ENCODE measurements at places on chromosomes 3 and 15.

- no peak for DNase-seq
These were observed 188.2 kb downstream of the SI start for GRCh38 chr3:164890061-164890460.

DNA sequence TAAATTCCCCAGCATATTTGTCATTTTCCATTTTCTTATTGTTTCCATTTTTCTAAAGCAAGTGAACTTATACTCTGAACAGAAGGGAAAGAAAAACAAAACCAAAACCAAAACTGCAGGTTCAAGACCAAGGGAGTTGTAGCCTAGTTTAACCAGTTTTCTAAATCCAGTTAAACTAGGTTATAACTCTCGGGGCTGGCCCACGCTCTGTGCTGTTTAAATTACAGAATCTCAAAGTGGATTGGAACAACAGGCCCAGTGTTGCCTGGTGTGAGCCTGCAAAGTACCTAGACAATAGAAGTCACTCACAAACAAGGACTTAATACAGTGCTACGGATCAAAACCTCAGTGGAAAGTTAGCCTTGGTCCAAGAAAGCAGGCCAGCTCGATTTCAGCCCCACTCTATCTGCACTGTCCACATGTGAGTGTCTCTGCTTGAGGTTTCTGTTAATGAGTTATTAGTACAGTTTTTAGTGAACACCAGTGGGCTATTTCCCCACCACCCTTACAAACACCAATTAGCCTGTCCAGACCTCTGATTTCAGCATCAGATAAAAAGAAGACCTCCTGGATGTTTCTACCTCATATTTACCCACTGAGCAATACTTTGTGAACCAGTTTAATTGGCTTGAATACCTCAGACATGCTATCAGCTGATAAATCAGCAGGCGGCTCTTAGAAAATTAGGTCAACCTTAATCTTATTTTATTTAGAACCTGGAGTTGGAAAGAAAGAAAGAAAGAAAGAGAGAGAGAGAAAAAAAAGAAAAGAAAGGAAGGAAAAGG is 93.8 kb upstream of the PDZRN3 start:
- no peak for DNase-seq

DNA sequence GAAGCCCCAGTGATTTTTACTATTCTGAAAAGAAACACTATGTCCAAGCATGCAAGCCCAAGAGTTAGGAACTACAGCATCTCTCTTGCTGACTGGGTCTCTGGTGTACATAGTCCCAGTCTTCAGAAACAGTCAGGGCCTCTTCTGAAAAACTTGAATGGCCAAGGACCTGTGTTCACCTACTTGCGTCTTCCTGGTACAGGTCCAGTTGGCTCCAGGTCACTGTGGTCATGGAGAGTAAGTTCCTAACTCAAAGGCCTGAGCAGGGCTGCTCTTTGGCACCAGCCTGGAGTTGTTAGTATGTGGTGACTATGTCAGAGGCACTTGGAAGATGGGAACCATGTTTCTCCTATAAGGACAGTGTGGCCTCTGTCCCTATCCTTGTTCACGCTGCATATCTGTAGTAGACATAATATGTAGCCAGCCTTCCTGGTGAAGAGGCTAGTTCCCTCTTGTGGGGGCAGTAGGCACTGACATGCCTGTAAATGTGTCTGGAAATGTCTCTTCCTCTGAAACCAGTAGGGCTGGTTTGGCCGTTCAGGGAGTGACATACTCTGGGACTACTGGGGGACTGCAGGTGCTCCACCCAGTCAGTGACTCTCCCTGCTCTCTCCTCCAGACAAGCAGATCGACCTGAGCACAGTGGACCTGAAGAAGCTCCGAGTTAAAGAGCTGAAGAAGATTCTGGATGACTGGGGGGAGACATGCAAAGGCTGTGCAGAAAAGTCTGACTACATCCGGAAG is 2.6 kb upstream of the RBM15B start:
- DNase-seq, result no peak

GRCh38 chr15:101425787-101426365 is 63.6 kb downstream of the PCSK6 start:
- DNase-seq, result no peak

GRCh38 chr15:91855684-91856489 is 2.4 kb downstream of the SLCO3A1 start:
- peak; percentile 67 for DNase-seq

GRCh38 chr3:46950177-46950576 is 26.4 kb downstream of the CCDC12 start:
- no peak for DNase-seq

DNA sequence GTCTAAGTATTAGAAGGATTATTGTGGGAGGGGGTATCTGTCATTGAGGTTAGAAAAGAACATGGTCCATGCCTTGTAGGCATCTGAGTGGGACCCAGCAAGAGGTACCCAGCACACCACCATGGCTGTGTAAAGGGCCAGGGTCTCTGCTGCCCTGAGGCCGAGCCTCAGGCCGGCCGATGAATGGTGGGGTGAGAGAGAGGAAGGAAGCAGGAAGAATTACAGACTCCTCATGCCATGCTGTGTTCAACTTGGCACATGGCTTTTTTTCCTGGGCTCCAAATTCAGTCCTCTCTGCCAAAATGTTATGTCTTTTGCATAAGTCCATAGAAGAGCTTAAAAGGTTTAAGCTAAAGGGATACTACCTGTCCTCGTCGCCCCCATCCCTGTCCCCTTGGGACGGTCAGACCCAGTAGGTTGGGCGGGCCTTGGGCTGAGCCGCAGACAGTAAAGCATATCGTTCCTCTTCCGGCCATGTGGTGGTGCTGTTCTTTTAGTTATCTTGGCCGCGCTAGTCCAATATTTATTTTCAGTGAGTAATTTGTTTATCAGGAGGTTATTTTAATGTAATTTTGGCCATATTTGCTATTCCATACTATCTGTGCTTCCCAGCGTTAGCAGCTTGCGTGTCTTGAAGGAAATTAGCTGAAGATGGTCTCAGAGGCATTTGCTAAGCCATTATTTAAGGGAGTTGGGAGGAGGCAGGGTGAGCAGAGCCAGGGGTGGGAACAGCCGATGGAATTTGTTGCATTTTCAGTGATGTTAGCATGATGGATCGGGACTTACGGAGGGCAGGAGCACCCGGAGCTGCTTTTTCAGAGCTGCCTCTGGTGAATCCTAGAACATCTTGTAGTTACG is 152.4 kb downstream of the AGBL1 start:
- DNase-seq, result peak; percentile 28

- DNase-seq, result no peak
These were observed 62.2 kb downstream of the ABTB1 start for GRCh38 chr3:127734754-127735473.

GRCh38 chr3:139225548-139225947 is 118.3 kb upstream of the MRPS22 start:
- DNase-seq, result no peak

GRCh38 chr15:93835344-93835743 is 396.0 kb upstream of the MCTP2 start:
- no peak for DNase-seq

DNA sequence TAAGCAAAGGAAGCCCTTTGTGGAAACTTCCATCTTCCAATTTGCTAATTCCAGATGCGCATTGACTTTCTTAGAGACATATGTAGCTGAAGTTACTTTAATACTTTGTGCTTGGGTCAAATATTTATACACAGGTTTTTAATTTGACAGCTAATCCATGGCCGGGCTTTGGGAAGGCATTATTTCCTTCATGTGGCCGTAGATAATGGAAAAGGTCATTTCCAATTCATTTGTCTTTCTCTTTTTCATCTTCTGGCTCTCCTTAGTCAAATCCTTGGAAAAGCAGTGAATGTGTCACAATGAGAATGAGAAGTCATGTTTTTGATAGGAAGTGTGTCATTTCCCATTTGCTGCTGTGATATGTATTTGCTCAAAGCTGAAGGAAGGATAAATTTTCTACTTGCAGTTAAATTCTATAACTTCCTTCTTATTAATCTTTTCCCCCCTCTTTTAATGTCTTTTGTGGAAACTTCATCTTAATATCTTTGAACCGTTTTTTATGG is 323.3 kb downstream of the CLSTN2 start:
- DNase-seq, result no peak

- DNase-seq, result no peak
These were observed 610 bp downstream of the MAP4 start for GRCh38 chr3:48015431-48016180.

DNA sequence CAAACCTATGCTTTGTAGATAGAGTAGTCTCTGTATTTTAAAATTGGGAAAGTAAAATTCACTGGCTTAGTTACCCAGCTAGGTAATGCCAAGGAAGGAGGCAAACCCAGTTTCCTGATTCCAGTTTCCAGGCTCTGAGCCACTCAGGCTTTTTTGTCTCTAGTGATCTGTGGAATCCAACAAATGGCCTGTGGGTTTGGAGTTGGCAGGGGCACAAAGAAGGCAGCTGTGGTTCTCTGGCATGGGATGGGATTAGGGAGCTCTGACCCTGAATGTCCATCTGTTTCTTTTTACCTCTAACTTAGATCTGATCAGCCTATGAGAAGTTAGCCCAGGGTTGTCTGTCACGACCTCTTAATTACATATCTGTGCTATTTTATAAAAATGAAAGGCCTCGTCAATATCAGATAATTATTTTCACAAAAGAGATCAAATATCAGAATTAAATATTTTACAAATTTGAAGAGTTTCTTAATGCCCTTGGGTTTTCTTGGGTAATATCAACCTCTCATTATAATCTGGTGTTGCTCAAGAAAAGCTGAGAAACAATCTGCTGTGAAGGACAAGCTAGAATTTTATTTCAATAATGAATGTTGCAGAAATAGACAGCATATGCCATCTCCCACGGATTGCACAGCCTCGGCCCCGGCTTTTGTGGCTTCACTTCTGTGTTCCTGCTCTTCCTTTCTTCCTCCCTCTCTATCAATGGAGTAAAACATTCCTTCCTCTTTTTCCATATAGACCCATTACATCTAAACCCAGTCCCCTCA is 63.7 kb upstream of the DAZL start:
- no peak for DNase-seq

GRCh38 chr3:188003188-188004171 is 150.5 kb upstream of the LPP start:
- no peak for DNase-seq

DNA sequence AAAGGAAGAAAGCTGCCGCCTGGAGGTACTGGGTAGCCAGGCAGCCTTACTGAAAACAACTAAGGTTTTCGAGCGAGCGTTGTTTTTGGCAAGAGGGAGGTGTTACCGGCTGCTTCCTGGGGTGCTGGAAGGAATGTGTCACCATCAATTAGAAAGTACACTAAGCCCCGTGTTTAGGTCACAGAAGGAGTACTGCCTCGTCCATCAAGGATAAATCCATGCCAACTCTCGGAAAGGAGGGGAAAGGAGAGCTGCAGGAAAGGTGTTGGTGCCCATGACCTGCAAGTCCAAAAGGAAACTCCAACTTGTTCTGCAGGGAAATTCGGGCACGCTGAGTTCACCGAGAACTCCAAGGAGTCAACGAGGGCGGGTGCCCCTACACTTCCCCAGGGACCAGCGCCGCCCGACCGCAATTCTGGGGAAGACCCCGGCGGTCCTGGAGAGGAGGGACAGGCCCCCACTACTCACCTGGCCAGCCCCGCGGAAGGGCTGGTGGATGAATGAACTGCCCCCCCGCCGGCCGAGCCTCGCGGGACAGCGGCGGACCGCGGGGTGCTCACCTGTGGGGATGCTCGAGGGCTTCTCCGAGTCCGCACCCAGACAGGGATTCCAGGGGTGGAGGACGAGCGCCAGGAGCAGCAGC is 542 bp downstream of the PLOD2 start:
- peak; percentile 93 for DNase-seq

DNA sequence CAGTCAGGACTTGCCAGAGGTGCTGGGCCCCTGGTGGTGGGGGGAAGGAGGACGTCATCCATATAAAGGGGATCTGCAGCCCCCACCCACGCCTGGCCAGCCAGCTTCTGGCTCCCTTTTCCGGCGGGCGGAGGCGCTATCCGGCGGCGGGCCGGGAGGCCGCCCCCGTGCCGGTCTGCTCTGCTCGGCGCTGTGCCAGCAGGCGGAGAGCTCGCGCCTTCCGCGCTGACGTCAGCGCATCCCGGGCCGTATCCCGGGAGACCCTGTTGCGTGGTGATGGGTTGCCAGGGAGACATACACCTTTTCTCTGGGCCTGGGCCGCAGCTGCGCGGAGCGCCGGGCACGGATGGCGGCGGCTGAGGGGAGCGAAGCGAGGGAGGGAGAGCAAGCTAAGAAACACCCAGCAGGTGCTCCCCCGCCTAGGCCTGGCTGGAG is 1.1 kb downstream of the FAM131A start:
- DNase-seq, result peak; percentile 98

GRCh38 chr15:94610069-94610468 is 378.7 kb downstream of the MCTP2 start:
- DNase-seq, result no peak

DNA sequence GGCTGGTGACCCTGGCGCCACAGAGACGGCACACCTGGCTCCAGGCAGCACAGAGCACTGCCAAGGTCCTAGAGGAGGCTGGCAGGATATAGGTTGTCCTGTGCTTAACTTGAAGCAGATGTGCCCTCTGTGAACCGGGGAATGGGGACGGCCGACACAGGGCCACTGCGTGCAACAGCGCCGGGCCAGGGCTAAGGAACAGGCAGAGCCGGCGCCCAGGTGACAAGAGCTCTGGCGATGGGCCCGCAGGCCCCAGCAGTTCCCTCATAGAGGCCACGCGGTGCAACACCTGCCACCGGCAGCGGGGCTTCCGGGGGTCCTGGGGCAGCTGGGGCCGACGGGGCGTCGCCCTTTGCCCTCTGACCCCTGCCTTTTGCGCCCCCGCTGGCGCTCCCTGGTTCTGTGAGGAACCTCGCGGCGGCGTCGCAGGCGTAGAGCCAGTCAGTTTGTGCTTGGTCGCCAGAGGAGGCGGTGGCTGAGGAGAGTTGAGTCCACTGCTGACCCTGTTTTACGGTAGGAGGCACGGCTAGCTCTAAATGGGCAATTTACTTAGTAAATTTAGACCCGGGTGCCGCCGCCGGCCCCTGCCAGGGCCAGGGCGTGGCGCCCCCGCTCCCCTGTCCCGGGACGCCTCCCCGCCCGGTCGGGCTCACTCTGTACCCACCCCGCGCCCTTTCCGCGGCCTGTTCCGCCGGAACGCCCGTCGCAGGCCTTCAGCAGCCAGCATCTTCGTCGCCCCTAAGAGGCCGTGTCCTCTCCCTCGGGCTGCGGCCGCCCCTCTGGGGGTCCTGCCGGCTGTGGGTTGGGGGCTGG is at the start of gene NPAP1:
NPAP1 (plus strand) TSS at position 444 of the 813 bp plus-strand sequence; CDS start at position 537, 93 bp downstream.
- DNase-seq, result no peak

DNA sequence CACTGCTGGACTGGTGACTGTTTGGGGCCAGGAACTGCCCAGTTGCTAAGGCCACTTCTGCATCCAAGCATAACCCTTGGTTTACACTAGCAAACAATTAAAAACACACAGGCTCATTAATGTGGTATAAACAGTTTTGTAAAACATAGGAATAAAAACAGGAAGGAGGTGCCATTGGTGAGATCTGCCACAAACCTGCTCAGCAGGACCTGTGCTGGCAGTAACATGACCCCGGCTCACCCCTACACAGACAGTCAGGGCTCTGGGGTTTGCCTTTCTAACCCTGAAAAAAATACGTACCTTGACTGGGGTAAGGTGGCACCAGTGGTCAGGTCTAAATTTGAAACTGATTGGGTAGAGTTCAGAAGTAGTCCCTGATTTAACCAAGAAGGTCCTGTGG is 76.2 kb downstream of the ATP1B3 start:
- DNase-seq, result no peak

DNA sequence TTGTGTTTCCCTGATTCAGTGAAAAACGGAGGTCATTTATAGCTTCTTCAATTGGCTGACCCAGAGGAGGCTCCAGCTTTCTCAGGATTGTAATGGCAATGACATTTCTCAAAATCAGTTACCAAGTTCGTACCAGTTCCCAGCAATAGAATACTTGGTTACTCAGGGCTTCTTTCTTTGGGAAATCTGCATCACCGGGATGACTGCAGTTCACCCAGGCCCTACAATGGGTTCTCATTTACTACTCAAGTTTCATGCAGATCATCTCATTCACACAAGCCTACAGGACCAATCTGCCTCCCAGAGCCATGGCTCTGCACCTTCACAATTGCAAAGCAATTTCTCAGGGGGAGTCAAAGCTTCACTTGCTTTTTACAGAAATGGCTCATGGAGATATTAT is 109.6 kb downstream of the FHIT start:
- no peak for DNase-seq

Data from COR-L47 (cell line).